GM23338 (cell line): ENCODE measurements at places on chromosomes 16 and 17.
A peak's percentile ranks its signal among the peaks of the same experiment; 100 is the strongest.

DNA sequence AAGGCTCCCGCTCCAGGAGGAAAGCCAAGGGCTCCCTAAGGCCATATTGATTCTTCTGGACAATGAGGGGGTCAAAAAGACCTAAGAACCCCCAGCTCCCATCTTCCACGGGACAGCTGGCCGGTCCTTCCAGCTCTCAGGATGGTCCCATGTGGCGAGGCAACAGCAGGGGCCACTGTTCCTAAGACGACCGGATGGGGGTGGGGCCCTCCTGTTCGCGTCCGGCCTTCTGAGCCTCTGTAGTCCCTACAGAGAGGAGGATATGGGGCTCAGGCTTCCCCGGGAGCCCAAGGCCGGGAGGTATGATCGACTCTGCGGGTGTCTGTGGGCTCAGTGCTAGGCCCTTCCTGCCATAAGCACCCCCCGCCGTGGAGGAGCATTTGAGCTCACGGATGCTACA, 6.0 kb upstream of the DCXR start:
- DNase-seq = peak; percentile 69

DNA sequence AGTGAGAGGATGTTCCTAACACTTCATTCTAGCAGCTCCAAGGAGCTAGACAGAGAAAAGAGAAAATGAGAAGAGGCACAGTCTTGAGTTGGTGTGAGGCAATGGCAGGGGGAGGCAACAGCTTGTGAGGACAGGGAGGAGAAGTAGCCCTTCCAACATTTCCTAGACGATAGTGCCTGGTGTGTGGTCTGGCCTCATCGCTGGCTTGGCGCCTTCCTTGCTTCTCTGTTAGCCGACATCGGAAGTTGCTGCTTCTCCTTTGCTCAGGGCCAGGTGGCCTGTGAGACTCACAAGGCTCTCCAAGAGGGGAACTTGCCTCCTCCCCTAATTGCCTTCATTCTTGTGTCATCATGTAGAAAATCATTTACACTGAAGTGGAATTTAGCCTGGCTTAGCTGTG, 208.7 kb downstream of the MAP2K4 start:
- no peak for DNase-seq

- DNase-seq = peak; percentile 88
These were observed 377 bp upstream of the CRHR1 start for GRCh38 chr17:45783593-45784292.

GRCh38 chr17:64688481-64688880, 26.4 kb upstream of the SMURF2 start:
- no peak for DNase-seq

GRCh38 chr16:16150117-16150877, 73.0 kb downstream of the ABCC6 start:
- DNase-seq = peak; percentile 28

DNA sequence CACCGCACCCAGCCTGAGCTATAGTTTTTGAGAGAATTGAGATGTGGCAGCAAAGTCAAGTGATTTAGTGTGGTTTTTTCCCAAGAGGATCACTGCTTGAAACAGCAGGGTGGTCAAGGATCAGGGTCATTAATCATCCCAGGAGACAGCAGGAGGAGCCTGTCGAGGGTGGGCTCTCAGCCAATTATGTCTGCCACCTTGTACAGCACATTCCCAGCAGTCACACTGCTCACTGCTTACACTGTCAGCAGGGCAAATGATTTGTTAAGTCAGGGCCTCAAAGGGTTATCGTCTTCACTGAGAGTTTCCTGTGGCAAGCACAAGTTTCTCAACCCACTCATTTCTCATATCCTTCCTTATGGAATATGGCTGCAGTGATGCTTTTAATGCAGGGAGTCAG, 13.2 kb downstream of the B3GNT9 start:
- no peak for DNase-seq

- DNase-seq = no peak
These were observed 8.8 kb downstream of the NDEL1 start for GRCh38 chr17:8444494-8444893.

DNA sequence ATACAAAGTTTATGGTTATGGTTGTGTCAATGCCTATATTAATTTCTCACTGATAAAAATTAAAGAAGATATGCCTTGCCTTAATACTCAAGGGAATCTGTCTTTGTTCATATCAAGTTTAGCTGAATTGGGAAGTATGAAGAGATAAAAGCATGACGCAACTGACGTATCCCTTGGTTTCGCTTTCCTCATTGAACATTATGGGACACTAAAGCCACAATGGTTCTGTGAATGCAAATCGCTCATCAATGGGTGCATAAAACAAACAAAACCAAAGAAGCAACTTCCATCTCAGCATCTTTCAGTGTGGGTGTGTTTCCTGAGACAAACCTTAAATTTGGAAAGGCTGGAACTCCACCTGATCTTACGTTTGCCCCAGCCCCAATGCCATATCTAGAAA, 108.2 kb downstream of the NPIPB5 start:
- no peak for DNase-seq

DNA sequence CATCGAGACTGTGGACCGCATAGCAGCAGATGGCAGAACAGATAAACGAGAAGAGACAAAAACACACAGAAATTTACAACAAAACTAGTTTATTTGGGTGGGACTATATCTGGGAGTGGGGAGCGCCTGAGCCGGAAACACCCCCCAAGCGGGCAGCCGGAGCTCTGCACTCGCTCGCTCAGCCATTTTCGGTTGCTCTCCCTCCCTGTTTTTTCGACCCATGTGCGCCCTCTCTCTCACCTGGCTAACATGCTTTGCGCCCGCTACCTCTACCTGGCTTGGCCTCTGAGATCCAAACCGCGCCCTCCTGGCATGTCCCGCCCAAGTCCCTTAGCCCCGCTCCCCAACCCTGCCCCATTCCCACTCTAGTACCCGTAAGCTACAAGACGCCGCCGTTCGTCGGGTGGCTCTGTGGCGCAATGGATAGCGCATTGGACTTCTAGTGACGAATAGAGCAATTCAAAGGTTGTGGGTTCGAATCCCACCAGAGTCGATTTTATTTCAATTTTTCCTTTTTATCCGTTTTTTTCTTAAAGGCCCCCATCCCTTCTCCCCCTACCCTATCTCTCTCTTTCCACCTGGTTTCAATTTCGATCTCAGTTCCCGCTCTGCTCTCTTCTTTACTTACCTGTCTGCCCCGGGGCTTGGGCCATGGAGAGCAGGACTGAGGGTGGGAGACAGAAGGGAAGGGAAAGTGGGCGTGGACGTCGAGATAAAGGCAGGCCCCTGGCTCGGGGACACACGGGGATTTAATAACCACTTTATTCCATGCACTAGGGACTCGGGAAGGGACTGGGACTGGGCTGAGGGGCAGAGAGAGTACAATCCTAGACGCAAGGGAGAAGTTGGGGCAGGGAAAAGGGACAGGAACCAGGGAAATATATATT, 2.4 kb upstream of the ALOXE3 start:
- peak; percentile 90 for DNase-seq

DNA sequence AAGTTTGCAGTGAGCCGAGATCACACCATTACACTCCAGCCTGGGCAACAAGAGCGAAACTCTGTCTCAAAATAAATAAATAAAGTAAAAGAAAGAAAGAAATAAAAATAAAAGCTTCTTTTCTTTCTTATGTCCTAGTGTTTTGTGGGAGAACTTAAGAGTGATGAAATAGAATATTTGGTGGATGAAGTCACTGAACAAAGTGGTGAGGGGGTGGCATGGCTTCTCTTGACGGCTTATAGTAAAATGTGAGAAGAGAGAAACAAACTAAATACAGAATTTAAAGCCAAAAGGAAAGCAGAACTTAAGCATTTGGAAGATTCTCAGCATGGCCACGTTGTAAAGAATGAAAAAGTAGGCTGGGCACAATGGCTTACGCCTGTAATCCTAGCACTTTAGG, 15.3 kb downstream of the SGF29 start:
- no peak for DNase-seq

- DNase-seq = no peak
These were observed 66.8 kb upstream of the GAS7 start for GRCh38 chr17:10265100-10265810.

- no peak for DNase-seq
These were observed 59.8 kb upstream of the NLRP1 start for GRCh38 chr17:5644065-5644464.

DNA sequence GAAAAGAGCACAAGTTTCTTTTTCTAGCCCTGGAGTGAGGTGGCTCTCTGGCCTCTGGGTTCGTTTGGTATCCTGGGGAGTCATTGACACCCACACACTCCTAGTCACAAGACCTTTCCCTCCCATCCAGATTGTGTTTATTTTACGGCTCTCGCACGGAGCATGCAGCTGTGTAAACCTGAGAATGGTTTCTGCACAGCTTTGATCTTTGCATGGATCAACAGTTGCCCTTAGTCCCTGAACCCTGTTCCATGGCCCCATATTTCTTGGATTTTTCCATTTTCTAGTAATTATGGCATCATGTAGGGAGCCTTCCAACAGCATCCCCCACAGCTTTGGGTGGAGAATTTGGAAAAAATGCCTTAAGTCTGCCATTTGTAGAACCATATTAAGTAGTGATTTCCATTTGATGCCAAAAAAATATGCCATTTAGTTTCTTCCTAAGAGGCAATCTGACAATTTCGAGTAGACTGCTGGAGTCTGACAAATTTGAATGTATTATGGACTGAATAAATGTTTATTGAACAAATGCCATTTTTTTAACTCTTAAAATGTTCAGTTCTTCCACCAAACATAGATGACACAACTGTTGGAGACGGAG, 197.7 kb downstream of the WWOX start:
- DNase-seq = no peak

- no peak for DNase-seq
These were observed 33.7 kb upstream of the AXIN2 start for GRCh38 chr17:65595071-65595656.

DNA sequence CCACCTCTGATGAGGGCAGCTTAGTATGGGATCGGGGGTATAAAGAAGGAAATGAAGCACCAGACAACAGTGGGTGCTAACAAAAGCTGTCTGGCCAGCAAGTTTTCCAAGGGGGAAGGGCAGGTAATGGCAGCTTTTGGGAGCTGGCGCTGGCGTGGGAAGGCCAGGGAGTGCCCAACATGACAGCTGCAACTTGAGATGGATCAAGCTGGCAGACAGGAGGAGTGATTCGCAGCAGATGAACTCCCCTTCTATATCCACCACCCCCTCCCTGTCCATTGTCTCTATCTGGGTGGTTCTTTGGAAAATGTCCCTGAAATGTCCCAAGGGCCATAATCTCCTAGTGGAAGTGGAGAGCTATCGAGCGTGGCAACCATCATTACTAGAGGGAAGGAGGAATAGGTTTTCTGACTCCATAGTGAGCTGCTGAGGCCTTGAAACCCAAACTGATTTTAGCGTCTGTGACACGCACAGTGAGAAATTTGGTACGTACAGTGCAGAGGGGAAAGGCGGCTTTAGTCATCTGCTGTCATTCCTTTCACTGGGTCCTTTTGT, 4.8 kb upstream of the INPP5K start:
- DNase-seq = no peak

GRCh38 chr16:86946396-86946795, 368.0 kb downstream of the FOXL1 start:
- DNase-seq = peak; percentile 19

DNA sequence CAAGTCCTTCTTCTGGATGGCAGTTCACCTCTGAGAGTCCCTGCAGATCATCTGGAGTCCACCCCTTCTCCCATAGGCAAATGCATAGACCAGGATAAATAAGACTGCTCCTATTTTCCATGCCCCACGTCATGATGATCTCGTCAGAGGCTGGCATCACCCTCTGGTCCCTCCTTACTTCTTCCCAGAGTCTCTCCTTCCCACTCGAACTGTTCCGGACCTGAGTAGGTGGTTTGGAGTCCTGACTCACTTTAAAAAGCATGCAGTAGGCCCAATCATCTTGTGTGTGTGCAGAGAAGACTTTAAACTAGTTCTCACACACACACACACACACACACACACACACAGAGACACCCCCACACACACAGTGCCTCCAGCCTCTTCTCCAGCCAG, 72.0 kb downstream of the SOX9 start:
- no peak for DNase-seq

DNA sequence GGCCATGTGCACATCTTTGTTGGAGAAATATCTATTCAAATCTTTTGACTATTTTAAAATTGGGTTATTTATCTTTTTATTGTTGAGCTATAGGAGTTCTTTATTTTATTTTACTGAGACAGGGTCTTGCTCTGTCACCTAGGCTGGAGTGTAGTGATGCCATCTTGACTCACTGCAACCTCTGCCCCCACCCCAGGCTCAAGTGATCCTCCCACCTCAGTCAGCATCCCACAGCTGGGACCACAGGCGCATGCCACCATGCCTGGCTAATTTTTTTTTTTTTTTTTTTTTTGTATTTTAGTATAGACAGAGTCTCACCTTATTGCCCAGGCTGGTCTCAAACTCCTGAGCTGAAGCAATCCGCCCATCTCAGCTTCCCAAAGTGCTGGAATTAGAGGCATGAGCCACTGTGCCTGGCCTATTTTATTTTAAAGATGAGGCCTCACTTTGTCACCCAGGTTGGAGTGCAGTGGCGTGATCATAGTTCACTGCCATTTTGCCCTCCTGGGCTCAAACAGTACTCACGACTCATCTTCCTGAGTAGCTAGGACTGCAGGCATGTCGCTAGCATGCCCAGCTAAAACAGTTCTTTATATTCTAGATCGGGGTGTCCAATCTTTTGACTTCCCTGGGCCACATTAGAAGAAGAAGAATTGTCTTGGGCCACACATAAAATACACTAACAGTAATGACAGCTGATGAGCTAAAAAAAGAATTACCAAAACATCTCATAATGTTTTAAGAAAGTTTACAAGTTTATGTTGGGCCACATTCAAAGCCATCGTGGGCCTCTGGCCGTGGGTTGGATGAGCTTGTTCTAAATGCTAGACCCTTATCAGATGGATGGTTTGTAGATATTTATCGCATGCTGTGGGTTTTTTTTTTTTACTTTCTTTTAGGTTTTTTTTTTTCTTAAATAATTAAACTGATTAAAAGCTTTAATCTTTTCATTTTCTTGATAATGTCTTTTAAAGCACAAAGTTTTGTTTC, 13.7 kb downstream of the TENT4B start:
- DNase-seq = no peak

GRCh38 chr16:19703172-19703889, 14.7 kb downstream of the KNOP1 start:
- DNase-seq = no peak

GRCh38 chr16:56426585-56426984, 1.2 kb upstream of the AMFR start:
- DNase-seq = no peak
